ENCODE measurements at places on chromosomes 6 and 20.

DNA sequence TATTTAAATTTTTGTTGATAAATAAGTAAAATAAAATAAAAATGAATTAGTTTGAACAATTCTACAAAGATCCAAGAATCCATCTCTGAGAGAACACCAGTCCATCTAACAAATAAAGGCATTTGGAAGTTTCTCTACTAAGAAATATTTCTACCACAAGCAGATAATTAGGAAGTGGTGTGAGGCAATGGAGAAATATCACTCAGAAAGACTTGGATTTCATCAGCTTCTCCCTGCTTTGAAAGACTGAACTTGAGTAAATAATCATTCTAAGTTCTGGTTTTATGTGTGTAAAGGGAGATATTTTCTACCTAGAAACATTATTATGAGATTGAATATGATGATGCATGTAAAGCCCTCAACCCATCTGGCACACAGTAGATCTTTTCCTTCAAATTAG lies 17.8 kb upstream of the TCF21 start:
- no peak for DNase-seq

DNA sequence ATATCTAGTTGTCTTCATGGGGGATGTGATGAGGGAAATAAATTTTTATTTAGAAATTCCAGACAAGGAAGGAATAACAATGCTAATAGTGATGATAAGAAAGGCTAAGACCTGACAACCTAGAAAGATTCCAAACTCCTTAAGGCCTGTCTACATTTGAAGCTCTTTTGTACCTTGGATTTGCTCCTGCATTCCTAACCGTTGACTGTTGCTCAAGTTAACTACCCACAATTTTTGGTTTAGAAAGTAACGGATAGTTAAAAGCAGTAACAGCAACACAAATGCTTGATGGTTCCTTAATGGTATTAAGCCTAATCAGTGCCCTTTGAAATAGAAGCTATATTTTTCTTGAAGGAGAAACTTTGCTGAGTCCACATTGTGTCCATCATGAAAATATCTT lies 52.9 kb downstream of the TRMT11 start:
- DNase-seq: no peak

DNA sequence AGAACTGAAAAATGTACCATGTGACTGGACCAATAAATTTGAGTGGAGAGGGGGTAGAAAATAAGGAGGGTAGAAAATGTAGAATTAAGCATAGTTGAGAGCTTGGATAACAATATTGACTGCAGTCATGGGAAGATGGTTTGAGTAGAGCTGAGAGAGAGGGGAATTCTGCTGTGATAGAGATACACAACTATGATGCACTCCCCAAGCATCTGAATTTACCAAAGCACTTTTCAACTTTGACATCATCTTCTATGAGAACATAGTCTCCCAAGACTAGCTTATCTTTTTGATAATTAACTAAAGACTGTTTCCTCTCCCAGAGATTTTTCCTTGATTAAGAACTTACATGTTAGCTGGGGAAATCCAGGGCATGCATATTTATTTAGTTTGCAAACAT lies 103.1 kb downstream of the TNFRSF21 start:
- DNase-seq: no peak

DNA sequence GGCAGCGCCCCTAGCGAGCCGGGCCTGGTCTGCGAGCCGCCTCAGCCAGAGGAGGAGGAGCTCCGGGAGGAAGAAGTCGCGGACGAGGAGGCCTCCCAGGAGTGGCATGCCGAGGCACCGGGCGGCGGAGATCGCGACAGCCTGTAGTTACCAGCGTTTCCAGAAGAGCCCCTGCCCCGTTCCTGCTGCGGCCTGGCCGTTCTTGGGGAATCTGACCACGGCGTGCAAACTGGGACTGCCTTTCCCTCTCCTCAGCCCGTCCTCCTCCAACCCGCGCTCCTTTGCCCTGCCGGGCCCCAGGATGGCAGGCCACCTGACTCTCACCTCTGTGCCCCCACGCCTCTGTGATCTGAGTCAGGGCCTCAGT lies 802 bp downstream of the HDGFL1 start:
- no peak for DNase-seq

GRCh38 chr20:1883986-1884385 lies 11.2 kb upstream of the SIRPA start:
- no peak for DNase-seq

DNA sequence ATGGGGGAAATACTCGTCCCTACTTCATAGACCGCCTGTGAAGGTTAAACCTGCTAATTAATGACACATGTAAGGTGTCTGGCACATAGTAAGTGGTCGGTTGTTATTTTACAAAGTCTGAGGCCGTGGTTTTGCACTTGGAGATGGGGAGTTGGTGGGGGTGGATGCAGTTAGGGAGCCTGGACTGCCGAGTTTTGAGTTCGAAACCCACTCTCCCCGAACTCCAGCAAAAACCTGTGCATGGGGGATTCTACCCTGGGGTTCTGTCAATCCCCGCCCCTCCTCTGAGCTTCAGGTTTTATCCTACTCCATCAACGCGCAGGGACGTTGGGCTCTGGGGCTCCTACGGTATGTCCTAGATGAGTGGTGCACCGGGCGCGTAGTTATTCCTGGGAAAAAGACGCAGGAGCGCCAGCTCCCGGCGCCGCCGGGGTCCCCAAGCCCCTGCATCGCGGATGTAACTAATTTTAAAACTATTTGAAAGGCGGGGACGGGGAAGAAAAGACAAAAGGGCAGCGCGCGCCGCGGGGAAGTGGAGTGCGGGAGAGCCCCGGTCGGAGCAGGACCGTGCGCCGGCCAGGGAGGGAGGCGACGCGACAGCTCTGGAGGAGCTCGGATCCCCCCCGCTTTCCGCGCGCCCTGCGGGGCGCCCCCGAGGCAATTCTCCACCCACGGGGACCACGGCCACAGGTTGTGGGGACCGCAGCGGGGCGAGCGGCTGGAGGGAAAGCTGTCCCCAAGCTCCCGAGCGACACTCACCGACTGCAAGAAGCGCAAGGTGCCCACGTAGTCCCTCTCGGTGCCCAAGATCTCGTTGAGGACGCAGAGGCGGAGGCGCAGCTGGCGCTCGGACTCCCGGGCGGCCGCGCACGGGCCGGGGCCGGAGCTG lies 672 bp downstream of the PREX1 start:
- DNase-seq: no peak

DNA sequence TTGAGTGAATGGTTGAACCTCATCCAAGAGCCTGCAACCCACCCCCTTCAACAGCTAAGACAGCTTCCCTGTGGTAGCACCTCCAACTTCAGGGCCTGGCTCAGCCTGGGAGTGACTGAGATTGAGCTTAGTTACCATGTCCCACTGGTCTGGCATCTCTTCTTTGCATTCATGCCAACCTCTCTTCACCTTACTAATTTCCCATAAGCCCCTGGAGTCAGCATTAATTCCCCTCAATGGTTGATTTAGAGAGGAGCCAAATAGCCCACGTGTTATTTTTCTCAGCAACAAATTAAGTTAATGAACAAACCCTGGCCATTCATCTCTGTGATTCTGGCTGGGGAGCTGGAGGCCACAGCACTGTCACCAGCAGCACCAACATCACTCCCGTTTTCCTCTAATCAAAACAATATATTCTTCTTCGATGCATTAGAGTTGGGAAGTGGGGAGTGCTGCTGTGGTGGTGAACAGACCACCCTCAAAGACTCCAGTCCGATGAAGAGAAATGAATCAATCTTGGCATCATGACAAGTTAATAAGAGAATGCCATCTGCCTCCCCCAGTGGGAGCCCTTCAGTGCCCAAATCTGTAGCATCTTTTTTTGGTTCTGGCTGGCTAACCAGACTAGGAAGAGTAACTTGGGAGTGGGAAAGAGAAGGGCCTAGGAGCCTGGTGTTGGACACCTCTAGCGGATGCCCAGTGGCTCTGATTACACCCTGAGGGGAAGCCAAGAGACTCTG lies 316.9 kb upstream of the RNF24 start:
- no peak for DNase-seq
